ENCODE measurements at places on chromosomes 5 and 9. TPM values are rescaled to one million over a fixed set of nuclear protein-coding genes. Genes with fewer than 3 reads are reported as not detected.

The GFRA3 gene
- 3.6 TPM for total RNA-seq

The TICAM2 gene
- total RNA-seq = 2.8 TPM

The BHMT2 gene
- total RNA-seq = 56.5 TPM

The OTULIN gene
- total RNA-seq = 42.6 TPM

The DMXL1 gene
- total RNA-seq = 78.3 TPM

The LAMC3 gene
- total RNA-seq = not detected

The DRD1 gene
- not detected for total RNA-seq

The FIBCD1 gene
- total RNA-seq = not detected

The HMGCR gene
- total RNA-seq = 18.2 TPM

The SLC25A2 gene
- total RNA-seq = not detected

The IL4 gene
- total RNA-seq = not detected

The NRARP gene
- total RNA-seq = 13.5 TPM

The SPATA6L gene
- total RNA-seq = 5.4 TPM

The WHRN gene
- total RNA-seq = 7.5 TPM

The SAPCD2 gene
- not detected for total RNA-seq

The LOX gene
- 15.3 TPM for total RNA-seq

The N4BP3 gene
- total RNA-seq = 0.84 TPM

The CMYA5 gene
- total RNA-seq = 4.7 TPM

The GRHPR gene
- total RNA-seq = 175 TPM

The INSL4 gene
- total RNA-seq = not detected

The C5orf63 gene
- 7.2 TPM for total RNA-seq

The TMEM174 gene
- total RNA-seq = not detected

All from tibial nerve (tissue), 4 donors.